ENCODE measurements at places on chromosomes 2 and 18.
A peak's percentile ranks its signal among the peaks of the same experiment; 100 is the strongest.

DNA sequence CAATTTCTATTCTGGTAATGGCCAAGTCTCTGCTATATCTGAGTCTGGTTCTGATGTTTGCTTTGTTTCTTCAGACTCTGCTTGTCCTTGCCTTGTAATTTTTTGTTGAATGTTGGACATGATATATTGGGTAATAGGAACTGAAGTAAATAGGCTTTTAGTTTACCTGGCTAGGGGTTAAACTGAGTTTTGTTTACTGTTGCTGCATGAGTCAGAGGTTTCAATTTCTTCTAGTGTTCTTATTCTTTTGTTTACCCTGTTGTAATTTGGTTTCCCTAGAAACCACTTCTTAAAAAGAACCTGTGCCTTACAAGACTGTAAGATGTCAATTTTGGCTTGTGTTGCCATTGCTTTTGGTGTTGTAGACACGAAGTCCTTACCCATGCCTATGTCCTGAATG lies 285.0 kb upstream of the KCNH7 start:
- no peak for DNase-seq

DNA sequence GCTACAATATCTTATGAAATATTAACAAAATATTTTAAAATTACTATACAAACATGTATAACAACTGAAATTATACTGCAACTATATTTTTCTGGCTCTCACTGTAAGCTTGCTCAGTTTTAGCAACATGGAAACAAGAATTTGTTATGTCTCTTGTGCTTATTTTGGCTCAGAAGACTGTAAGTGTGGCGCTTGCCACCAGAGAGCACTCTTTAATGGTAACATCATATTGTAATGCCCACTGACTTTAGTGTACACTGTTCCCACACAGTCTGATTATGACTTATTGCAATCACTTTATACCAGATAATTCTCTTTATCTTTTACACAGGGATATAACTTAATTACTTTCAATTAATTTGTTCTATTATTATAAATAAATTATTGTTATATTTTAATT lies 1500.6 kb upstream of the TMEFF2 start:
- DNase-seq, result no peak

DNA sequence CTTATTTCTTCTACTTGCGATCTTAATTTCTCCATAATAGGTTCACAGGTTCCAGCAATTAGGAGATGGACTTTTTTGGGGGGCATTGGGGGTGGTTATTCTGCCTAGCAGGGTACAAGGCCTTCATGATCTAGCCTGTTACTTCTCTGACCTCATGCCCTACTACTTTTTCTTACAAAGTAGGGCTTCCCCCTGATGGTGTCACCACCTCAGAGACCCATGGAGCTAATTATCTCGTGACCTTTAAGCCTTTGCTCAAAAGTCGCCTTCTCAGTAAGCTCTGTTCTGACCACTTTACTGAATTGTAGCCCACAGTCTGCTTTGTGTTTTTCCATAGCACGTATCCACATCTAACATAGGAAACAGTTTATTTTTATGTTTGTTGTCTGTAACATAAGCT lies 458.0 kb downstream of the PARD3B start:
- DNase-seq, result no peak

DNA sequence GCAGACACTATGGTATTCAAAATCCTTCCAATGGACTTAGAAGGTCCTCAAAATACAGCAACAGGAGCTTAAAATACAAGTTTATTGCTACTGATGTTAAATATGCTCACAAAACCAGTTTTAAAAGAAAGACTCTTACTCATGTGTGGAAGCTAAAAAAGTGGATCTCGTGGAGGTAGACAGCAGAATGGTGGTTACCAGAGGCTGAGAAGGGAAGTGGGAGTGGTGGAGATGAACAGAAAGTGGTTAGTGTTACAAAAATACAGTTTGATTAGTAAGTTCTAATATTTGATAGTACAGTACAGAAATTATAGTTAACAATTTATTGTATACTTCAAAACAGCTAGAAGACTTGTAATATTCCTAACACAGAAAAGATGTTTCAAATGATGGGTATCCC lies 12.1 kb downstream of the ADAM17 start:
- peak; percentile 30 for DNase-seq

- no peak for DNase-seq
Observed at GRCh38 chr2:121513597-121514333, 16.9 kb upstream of the RNU4ATAC start.

DNA sequence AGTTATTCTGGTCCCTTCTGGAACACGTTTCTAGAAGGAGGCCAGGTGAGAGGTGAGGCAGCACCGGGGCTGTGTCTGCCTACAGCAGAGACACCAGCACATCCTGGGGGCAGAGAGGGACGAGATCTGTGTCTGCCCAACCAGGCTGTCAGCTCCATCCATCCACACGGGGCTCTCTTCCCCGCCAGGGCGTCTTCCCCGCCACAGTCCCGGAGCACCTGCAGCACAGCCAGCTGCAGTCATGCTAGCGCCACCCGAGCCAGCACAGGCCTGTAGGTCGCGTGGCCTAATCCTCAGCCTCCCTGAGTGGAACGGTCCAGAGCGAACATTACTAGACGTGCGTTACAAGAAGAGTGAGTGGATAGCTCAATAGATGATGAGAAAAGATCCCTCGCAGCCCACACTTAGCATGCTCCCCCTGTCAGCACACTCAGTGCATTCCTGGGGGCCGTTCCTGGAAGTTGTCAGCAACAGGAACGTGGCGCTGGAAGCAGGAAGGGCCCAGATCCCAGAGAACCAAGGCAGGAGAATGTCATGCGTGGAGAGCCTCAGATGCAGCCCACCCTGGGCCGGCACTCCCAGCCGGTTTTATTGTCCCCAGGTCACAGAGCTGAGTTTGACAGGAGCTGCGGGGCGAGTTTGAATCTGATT lies 179.0 kb downstream of the TWIST2 start:
- no peak for DNase-seq

- peak; percentile 54 for DNase-seq
Observed at GRCh38 chr2:26456440-26457250, 21.3 kb downstream of the OTOF start.

GRCh38 chr2:201021914-201022313 lies 49.6 kb downstream of the HYCC2 start:
- no peak for DNase-seq

DNA sequence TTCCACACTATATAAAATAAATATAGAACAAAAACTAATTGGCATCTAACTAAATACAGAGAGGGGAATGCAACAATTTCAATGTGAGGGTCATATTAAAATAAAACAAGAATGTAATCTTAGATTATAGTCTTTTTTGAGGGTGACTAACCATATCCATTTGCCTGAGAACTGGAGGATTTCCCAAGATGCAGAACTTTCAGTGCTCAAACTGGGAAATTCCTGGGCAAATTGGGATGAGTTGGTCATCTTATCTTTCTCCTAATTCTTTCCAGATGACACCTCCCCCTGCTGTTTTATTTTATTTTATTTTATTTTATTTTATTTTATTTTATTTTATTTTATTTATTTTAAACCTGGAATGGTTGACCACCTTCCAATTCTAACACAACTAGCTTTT lies 846.2 kb downstream of the SLC4A3 start:
- no peak for DNase-seq

DNA sequence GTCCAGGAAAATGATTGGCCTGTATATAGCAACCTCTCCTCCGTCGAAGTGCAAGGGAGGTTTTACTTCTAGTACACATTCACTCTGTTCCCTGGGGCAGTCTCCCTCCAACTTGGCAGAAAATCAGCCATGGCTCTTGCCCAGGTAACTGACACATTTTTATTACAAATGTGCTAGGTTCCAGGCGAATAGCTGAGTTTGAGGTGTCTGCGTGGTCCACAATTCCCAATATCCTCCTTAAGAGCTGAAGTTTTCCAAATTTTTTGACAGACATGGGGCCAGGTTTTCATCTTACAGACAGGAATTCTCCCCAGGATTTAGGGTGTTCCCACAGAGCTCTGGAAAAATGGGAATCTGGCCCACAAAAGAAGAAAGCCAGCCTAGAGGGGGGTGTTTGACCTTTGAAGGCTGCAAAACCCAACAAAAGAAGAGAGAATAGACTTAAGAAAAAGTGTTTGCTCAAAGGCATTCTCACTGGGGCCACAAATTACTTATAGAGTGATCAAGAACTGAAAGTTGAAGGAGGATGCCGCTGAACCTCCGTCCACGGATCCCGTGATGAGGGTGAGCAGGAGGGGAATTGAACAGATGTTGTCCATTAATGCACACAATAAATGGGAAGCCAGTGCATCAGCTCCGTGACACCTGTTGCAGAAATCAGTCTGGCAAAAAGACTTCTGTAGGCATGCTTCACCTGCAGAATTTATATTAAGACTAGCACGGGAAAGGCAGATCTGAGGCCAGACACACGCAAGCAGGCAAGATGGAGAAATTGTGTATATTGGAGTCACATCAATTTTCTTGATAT lies 242.3 kb upstream of the COPS8 start:
- no peak for DNase-seq

DNA sequence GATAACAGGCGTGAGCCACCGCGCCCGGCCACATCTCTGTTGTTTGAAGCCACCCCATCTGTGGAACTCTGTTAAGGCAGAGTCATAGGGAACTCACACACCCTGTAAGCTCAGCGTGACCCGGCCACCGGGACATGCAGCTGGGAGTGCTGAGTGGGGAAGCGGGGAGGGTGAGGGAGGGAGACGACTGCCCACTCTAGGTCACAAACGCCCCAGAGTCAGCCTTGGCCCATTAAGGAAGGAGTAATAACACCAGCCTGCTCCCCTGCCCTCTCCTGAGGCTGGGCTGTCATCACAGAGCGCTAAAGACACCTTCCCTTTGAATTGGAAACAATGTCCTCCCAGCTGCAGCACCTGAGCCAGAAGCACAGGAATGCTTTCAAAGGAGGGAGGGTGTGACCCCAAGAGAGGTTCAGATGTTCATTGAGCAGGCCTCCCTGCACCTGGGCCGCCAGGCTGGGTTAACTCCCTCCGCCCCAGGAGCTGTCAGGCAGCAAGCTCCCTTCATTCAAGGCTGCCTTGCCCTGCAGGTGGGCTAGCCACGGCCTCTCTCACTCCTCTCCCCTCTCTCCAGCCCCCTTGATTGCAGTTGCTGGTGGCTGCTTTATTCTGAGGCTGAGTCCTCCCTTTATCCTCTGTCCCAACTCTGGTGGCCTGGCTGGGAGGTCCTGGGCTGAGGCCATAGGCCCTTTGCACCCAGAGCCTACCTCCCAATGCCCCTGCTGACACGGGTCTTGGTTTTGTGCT lies 77.2 kb upstream of the HPCAL1 start:
- no peak for DNase-seq

DNA sequence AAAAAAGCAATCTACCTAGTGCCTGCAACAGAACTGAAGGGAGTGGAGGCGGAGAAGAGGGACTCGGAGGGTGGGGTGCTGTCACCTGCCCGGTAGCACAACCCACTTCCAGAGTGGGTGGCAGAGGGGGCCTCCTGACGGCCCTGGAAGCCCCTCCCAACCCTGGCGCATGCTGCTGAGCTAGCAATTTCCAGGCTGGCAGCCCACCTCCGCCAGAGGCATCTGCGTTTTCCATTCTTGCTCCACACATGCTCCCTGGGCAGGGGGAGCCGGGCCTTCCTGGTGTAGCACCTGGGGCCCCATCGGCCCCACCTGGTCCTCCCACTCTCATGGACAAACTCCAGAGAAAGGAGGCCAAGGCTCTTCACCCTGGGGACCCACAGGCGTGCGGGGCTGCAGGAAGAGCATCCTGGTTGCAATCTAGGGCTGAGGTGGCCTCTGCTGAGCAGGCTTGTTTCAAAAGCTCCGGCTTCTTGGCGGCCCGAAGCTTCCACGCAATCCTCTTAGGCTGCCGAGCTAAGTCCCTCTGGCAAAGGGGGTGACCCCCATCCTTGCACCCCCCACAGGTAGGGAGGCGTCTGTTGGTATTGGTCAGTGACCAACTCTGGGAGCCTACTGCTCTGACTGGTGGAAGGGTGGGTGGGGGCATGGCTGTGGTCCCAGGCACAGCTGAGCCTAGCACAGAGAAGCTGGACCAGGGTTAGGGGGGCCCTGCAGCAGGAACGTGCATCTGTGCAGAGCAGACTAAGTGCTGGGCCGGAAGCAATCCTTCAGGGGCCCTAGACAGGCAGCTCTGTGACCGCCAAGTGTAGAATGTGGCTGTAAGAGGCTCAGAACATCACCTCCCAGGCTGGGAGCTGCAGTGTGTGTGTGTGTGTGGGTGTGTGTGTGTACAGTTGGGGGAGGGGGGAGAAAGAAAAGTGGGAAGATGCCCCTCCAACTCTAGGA lies 2.6 kb downstream of the HS6ST1 start:
- no peak for DNase-seq

GRCh38 chr2:181309586-181309985 lies 147.6 kb upstream of the ITGA4 start:
- DNase-seq, result no peak

DNA sequence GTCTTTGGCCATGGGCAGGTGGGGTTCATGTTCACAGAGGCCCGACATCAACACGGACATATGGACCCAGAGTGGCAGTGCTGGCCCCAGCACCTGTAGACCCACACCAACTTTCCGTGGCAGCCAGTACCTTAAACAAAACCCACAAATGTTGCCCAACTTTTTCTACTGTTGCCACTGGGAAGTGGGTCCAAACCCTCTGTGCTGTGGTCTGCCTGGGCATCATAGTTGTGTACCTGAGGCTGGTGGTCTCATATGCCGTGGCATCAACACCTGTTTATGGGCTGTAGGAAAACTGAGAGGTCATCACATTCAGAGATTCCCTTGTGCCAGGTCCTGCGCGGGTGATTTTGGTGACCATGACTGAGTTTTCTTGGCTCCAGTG lies 79.9 kb downstream of the SH3RF3 start:
- no peak for DNase-seq

DNA sequence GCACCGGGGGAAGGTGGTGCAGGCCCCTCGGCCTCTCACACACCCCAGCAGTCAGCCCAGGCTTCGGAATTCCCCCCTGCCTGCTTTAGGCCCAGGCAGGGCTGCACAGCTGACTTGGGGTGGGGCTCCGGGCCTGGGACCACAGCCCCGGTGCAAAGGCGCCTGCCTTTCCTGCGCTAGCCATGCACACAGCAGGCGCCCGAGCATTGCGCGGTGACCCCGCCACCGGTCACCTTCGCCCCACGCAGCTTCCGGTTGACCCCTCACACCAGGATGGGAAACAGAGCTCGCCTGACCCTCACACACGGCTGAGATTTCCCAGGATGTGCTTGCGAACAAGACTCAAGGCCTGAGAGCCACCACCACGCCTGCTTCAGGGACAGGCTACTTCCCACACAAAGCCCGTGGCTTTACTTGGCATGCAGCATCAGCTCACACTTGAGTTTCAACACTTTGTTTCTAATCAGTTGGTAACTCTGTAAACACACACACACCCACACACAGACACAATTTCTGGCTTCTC lies 46.0 kb downstream of the SLC66A2 start:
- peak; percentile 62 for DNase-seq

- DNase-seq, result no peak
Observed at GRCh38 chr2:118806797-118807667, 40.4 kb downstream of the EN1 start.

GRCh38 chr2:127525691-127526131 lies 578 bp downstream of the IWS1 start:
- DNase-seq, result no peak

DNA sequence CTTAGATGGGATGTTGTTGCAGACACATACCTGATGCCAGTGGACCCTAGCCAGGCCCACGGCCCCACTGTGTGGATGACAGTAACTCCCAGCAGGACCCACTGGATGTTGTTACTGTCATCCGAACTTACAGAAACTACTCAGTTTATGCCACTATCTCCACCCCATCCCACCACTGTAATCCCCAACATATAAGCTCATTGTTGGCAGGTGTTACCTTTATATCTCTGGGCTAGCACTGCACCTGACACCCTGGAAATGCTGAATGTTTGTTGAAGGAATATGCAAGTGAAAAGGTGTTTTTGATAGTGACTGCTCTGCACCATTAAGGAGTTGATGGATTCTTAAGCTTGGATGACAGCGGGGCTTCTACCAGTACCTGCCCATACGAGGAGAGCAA lies 133.5 kb upstream of the ASB18 start:
- DNase-seq, result no peak

GRCh38 chr2:221817052-221817451 lies 244.9 kb upstream of the EPHA4 start:
- no peak for DNase-seq
